ENCODE measurements at places on chromosomes 3 and 15. TPM values are rescaled to one million over a fixed set of nuclear protein-coding genes. Genes with fewer than 3 reads are reported as not detected.

DNA sequence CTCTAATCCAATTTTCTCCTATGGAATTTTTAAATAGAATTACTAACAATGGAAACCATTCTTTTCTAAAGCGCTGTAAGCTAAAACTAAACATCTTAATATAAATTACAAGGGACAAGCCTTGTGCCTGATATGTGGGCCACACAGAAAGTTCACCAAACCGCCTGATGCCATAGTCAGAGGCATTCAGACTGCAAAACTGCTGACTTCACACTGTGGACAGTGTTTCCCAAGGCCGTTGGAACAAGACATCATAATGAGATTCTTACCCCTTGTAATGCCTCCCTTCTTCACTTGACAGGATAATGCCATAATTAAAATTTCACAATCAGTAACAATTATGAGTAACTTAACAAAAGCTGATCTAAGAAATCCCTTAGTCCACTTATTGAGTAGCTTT is 14.9 kb downstream of the SH3GL3 start:
- DNase-seq = no peak

EOMES gene
- 0.58 TPM for total RNA-seq

COMMD4 gene
- 57.6 TPM for total RNA-seq

DNA sequence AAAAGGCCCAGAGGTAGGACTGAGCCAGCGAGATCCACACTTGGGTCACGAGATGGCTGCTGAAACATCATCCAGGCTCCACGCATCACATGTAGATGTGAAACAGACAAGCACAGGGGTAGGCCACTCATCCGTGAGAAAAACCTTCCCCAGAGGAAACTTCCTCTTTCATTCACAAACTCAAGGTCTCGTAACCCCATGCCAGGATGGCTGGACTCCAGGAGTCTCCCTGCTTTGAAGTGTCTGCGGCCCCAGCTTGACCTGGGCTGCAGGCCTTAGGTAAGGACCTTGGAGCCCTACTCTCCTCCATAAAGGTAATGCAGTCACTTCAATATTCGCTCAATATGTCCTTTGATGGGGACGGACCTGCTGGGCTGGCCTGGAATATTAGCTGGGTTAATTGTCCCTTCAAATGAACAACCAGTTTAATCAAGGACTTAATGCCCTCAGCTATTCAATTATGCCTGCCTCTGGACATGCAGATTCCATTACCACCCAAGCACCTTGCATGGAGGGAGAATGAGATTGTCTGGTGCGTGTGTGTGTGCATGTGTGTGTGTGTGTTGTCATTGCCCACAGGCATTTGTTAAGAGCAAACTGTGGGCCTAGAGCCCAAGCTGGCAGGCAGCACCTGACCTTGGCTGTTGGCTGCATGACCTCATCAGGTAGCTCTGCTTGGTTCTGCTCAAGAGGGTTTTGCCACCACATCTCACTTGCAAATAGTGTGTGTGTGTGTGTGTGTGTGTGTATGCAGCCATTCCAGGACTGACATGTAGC is 186.9 kb upstream of the TLE3 start:
- DNase-seq = no peak

GRCh38 chr3:43231276-43232000 is 54.9 kb upstream of the SNRK start:
- DNase-seq = no peak

DNA sequence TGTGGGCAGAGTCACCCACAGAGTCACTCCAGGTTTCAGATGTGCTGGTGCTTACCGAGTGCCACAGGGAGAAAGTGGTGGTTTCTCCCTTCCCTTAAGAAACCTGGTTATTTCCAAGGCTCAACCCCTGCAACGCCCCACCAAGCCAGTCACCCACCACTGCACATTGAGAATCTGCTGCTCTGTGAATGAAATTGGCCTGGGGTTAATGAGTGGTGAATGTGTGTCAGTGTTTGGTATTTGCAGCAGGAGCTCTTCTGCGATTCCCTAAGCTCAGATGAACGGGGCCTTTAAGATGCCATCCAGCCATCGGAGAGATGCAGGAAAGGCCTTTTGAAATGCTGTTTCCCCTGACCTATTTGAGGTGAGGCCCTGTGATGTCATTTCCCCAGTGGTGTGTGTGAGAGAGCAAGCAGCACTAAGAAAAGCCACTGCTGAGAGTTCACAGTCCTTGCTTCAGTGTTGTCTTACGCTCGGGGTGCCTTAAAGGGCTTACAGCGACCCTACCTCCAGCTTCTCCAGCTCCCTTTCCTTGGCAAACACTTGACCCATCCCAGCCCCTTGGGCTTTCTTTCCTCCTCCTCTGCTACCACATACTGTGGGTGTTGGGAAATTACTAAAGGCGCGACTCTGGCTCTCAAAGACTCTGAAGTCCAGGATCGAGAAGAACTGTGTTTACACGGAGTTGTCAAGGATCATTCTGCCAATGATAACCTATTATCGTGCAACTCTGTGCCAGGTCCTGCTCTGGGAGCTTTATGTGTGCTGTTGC is 68.9 kb downstream of the SMAD3 start:
- DNase-seq = peak; percentile 55

- DNase-seq = no peak
These were observed 2.8 kb downstream of the VIPR1 start for GRCh38 chr3:42505128-42505848.

IGDCC3 gene
- total RNA-seq = 0.69 TPM

GRCh38 chr3:44870375-44871061 is 3.9 kb upstream of the TGM4 start:
- DNase-seq = no peak

DNA sequence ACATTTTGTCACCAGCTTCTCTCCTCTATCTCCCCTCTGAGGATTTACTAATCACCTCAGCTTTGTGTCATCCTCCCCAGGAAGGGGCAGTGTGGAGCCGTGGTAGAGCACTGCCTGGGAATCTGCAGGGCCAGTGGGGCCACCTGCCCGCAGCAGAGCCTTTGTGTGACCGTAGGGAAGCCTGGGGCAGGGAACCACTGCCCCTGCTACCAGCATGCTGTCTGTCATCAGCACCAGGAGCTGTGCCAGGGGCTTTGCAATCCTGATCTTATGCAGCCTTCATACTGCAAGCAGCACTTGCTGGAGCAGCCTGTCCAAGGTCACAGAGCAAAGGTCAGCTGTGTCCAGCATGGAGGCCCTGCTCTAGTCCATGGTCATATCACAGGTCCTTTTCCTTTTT is 170.2 kb upstream of the IL12A start:
- no peak for DNase-seq

DNA sequence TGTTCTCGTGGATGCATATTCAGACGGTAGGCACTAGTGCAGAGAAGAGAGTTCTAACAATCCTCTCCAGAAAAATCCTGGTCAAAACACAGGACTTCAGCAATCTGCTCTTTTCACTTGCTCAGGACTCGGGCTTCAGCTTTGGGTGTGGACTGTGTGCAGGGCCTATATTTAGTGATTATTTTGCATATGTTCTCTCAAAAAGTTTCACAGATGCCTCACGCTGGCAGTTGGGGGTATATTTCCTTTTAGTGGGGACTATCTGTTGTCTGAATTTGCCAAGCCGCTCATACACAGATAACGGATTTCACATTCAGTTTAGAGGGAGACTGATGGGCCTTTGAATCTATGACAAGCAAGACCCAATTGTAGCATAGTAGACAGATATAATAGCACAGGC is 54.4 kb upstream of the LRRN1 start:
- DNase-seq = no peak

DNA sequence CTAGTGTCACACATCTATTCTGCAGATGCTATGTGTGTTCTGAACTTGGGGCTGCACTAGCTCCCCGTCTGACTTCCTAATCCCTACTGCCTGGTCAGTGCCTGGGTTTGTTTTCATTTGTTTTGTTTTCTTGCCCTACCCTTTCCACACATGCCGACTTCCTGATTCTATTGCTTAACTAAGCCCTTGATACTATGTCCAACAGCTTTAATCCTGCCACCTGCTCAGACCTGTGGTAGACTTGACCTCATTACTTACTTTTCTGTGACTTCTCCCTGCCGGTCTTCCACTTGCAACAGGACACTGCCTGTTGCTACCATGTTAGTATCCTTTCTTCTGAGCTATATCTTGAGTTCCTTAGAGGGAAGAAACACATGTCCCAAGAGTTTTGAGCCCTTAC is 39.3 kb upstream of the CEMIP start:
- no peak for DNase-seq

- DNase-seq = no peak
These were observed 831 bp upstream of the ROBO2 start for GRCh38 chr3:77038930-77039605.

DNA sequence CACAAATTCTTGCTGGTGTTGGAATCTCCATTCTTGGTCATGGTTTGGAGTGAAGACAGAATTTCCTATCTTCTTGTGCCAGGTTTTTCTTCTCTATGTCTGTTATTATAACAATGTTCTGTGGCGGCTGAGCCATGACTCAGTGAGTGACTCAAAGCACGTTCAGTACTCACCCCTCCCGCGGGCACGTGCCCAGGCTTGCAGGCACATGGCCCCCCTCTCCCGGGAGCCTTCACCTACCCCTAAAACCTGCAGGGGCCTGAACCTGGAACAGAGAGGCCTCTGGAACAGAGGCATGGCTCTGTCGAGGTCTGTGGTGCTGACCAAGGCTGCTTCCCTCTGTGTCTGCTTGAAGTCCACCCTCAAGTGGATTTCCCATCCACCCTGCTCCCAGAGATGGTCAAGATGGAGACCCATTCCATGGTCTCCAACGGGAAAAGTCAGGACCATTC is 27.6 kb downstream of the PLXNB1 start:
- peak; percentile 76 for DNase-seq

- DNase-seq = no peak
These were observed 57.5 kb upstream of the KLF13 start for GRCh38 chr15:31268911-31269784.

COPG1 gene
- 216 TPM for total RNA-seq

AGTR1 gene
- 1.9 TPM for total RNA-seq

- DNase-seq = no peak
These were observed 196.4 kb upstream of the SLC24A5 start for GRCh38 chr15:47924381-47924780.

DNA sequence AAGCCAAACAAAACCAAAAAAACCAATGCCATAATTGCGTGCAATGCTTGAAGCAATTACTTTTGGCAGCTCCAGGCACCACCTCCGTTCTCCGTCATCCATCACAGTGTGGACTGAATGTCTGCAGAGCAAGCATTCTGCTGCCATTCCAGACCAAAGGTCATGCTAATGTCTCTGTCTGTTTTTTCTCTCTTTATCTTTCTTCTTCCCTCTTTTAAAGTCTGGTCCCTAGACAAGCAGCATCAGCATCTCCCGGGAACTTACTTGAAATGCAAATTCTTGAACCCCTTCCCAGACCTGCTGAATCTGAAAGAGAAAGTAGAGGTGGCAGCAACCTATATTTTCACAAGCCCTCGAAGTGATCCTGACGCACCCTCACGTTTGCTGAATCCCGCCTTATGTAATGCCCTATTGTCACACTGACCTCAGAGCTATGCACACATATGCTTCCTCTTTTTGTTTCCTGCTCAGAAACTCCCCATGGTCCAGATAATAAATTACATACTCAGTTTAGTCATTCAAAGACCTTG is 297.3 kb upstream of the PROK2 start:
- DNase-seq = peak; percentile 41

- no peak for DNase-seq
These were observed 192.2 kb downstream of the MBNL1 start for GRCh38 chr3:152460936-152461335.

GRCh38 chr3:12527757-12528143 is 17.5 kb downstream of the MKRN2OS start:
- DNase-seq = no peak

GRCh38 chr3:130773366-130773765 is 26.7 kb upstream of the PIK3R4 start:
- no peak for DNase-seq

GRCh38 chr3:66220602-66221377 is at the start of gene SLC25A26:
SLC25A26 (plus strand) TSS chr3:66221001; CDS start chr3:66221095, 94 bp downstream.
- DNase-seq = peak; percentile 96

Data from mucosa of gallbladder (tissue), 1 donor.